ENCODE measurements at places on chromosomes 6 and 20. TPM values are rescaled to one million over a fixed set of nuclear protein-coding genes. Genes with fewer than 3 reads are reported as not detected.

Gene FAM162B
- 1.5 TPM for total RNA-seq

GRCh38 chr6:53446151-53446550, 97.4 kb upstream of the ELOVL5 start:
- no peak for DNase-seq

GRCh38 chr6:25315194-25316177, 36.3 kb downstream of the CARMIL1 start:
- DNase-seq, result no peak

GRCh38 chr6:27238010-27238983, 9.2 kb upstream of the PRSS16 start:
- DNase-seq, result no peak

GRCh38 chr6:115717472-115717871, 343.2 kb downstream of the FRK start:
- DNase-seq, result no peak

All from glomerular endothelial cell (primary cell).